Aorta (tissue), 5 donors: ENCODE measurements at places on chromosomes 12 and 14. TPM values are rescaled to one million over a fixed set of nuclear protein-coding genes. Genes with fewer than 3 reads are reported as not detected.

DNA sequence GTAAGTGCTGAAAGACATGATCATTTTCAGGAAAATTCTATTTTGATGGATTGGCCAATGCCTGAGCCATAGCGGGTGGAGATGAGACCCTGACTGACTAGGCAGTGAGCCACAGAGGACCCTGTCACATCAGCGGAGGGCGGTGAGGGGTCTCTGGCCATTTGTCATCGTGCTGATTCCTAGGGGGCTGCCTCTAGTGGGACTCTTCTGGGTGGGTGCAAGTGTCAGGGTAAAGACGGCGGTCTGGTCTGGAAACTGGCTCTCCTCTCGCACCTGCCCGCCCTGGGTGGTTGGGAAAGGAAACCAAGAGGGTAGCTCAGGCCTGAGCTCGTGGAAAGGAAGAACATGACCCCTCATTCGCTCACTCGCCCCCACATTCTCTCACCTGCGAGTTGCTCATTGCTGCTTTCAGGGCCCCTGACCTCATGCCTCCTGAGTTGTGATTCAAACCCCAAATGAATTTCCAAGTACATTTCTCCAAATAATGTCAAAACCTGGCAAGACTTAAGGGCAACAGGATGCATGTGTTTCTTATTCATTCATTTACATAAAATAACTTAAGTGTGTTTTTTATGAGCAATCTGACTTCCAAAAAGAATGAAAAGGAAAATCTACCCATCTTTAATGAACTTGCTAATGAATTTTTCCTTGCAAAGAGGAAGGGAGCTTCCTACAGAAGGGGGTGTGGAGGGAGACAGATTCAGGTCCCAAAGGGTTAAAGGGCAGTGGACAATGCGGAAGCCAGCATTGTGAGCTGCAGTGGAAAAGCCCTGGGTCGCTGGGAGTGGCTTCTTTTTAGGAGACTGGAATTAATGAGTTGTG lies 12.8 kb downstream of the MEG3 start:
- DNase-seq, result no peak
- H3K27me3 ChIP-seq, result no peaks in the 10 kb centered on the region
- no peak overlapping the region for H3K4me3 ChIP-seq
- no peaks in the 10 kb centered on the region for H3K36me3 ChIP-seq
- H3K4me1 ChIP-seq, result no peaks in the 10 kb centered on the region
- H3K27ac ChIP-seq, result no peak overlapping the region

DNA sequence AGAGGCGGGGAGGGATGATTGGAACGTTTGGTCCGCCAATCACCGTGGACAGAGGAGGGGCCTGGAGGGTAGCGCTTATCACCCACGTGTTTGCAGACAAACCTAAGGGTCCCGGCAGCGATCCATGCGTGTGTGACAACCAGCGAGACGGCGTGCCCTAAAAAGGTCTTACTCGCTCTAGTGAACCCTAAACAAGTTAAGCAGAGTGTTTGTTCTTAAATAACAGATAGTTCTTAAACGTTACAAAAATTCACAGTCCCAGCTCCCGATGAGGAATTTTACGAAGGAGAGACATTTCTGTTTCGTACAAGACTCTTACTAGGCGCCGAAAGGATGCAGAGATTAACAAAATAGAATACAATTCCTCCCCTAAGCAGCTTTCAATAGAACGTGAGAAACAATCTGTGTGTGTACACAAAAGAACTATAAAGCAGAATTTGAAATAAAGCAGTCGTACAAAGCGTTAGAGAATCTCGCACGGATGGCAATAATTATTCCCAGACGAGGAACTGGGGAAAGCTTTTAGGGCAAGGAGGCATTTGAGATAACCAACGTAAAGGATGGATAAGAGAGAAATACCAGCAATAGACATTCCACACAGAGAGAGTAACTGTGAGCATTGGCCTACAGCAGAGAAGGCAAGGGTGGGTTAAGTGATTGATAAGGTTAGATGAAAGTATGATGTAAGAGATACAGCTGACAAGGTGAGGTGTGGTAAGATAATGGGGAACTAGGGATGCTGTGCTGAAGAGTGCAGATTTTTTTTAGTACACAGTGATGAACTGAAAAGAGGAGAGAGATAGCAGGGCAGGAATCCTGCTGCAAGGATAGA lies 831 bp upstream of the RPS6KA5 start:
- H3K27ac ChIP-seq, result no peak overlapping the region
- H3K4me3 ChIP-seq, result peak overlapping the region; percentile 54
- no peak for DNase-seq
- no peaks in the 10 kb centered on the region for H3K4me1 ChIP-seq

- no peak overlapping the region for H3K27ac ChIP-seq
- H3K4me1 ChIP-seq, result no peaks in the 10 kb centered on the region
- no peaks in the 10 kb centered on the region for H3K27me3 ChIP-seq
- no peak for DNase-seq
Observed at GRCh38 chr12:91349476-91349875, 166.9 kb upstream of the DCN start.

DNA sequence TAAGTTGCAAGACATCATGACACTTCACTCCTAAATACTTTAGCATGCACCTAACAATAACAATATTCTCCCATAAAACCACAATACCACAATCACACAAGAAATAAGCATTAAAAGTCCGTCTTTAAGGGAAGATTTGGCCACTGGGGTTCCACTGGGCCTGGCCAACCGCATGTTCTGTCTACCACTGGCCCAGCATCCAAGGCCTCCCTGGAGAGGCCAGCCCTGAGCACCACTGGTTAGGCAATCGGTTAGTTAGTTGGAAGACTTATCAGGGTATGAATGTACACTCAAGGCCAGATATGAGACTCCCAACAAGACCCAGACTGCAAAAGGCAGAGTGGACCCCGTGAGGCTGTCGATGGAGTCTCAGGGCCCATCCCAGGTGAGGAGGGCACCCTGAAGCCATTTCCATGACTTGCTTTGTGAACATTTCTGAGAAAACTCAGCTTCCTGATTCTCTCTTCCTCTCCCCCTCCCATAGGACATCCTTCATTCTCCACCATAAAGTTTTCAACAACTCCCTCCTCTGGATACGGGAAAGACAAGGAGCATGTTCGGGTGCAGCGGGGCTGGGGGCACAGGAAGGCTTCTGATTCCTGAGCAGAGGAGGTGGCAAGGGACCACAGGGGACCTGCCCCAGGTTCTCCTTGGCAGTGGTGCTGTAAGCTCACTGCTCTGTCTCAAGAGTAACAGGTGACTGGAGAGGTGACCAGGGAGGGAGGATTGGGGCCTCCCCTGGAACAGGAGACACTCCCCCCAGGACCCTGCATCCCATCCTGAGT lies 5.9 kb downstream of the PXN start:
- peaks cover 4% of the 10 kb centered on the region for H3K4me1 ChIP-seq
- no peak for DNase-seq
- H3K36me3 ChIP-seq, result no peaks in the 10 kb centered on the region
- H3K27me3 ChIP-seq, result no peaks in the 10 kb centered on the region
- H3K4me3 ChIP-seq, result no peak overlapping the region

GRCh38 chr12:4910502-4911315 lies 1.0 kb downstream of the KCNA1 start:
- no peaks in the 10 kb centered on the region for H3K27me3 ChIP-seq
- no peak for DNase-seq
- H3K4me1 ChIP-seq, result no peaks in the 10 kb centered on the region
- peak overlapping the region; percentile 20 for H3K4me3 ChIP-seq
- no peaks in the 10 kb centered on the region for H3K36me3 ChIP-seq

GRCh38 chr14:72128629-72129028 lies 196.4 kb downstream of the RGS6 start:
- no peaks in the 10 kb centered on the region for H3K36me3 ChIP-seq
- DNase-seq, result no peak
- no peak overlapping the region for H3K4me3 ChIP-seq
- H3K27ac ChIP-seq, result no peak overlapping the region

The NEDD8 gene
- 345 TPM for polyA plus RNA-seq

The HPD gene
- 6.6 TPM for polyA plus RNA-seq
